ENCODE measurements at places on chromosomes 3 and 15.

DNA sequence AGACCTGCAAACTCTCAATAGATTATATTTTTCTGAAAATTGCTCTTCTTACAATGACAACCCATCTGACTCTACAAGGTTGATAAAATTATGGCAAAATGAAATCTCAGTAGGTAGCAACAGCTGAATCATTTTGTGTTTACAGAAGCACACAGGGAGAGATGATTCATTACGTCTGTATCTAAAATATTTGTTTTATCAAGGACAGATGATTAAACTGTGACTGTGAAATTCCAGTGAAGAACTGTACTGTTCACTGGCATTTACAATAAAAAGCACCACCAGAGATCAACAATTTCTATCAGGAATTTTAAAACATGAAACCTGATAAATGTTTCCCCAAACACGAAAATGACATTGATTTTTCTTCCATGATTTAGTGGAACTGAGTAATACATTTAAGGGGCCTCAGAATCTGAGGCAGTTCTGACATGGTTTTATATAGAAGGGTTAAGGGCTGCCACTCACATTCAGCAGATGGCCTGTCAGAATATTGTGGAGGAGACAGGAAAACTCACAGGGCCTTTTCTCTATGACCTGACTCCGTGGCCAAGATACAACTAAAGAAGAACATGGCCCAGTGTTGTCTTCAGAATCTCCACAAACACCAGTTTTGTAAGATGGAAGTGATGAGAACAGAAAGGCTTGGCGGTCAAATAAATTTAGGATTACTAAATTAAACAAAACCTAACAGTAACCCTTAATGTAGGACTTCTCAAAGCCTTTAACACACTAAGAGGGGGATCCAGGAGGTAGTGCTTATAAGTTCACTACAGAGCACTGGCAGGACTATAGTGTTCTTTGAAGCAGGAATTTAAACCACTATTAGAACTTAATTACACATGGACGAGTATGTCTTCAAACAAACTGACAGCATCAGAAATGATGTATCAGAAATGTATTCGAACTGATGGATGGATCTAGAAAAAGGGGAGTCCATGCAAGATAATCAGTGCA lies 25.9 kb downstream of the RAD18 start:
- DNase-seq, result no peak

DNA sequence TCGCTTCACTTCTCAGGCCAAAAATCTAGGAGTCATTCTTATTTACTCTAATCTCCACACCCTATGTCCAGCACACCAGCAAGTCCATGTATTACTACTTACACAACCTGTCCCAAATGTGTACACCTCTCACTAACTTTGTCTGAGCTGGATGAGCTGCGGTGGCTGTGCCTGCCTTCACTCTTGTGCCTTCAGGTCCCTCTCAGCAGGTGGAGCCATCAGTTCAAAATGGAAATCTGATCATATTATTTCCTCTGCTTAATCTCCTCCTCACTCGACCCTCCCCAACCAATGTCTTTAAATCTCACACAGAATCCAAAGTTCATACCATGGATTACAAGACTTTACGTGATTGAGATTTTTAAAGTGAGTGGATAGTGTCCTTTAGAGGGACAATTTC lies 82.8 kb downstream of the SSR3 start:
- DNase-seq, result no peak

DNA sequence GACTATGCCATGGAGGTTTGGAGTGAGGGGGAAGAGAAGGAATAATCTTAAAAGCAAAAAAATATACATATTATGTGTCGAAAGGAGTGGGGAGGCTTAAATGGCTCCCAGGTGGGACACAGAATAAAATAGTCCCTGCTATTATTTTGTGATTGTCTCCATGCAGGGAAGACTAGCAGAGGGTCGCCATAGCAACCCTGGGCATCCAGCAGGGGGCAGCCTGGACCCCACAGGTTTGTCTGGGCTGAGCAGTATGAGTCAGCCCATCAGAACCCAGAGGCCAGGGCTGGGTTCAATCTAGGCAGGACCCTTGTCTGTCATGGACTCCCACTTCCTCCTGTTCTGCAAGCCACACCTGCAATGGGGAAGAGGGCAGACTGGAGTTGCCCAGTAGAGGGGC lies 17.6 kb upstream of the LINGO1 start:
- no peak for DNase-seq

DNA sequence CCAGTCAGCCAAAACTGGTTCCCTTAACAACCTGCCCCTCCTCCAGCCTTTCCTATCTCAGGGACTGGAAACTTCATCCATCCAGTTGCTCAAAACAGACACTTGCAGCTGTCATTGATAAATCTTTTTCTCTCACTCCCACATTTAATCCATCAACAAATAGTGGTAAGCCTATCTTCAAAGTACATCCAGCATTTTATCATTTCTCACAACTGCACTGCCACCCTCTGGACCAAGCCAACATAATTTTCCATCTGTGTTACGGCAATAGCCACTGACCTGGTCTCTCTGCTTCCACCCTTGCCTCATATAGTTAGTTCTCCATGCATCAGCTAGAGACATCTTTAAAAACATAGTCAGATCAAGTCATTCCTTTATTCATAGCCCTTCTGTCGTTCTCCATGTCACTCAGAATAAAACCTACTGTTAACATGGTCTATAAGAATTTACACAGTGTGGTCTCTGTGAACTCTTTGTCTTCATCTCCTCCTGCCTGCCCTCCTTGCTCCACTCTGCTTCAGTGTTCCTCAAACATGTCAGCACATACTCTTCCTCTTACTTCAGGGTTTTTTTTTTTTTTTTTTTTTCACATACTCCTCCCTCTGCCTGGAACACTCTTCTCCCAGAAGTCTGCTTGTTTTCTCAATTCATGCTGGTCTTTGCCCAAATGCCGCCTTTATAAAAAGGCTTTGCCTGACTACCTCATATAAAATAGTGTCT lies 102.5 kb upstream of the COL6A5 start:
- DNase-seq, result no peak

DNA sequence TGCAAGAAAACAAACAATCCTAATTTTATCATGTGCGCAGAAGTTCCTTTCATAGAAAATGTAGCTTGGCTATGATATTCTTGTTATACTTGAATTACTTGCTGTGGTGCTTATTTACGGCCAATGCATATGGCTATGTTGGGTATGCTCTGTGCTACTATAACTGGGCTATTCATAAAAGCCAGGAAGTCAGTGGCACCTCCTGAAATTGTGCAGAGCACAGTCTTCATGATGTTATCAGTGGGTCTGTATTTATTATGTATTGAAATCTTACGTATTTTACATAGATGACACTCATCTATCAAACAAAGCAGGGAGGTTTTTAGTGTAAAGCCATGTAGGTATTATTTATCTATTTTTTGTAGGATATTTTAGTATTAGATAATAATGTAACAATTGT lies 196.5 kb upstream of the NAALADL2 start:
- DNase-seq, result no peak

DNA sequence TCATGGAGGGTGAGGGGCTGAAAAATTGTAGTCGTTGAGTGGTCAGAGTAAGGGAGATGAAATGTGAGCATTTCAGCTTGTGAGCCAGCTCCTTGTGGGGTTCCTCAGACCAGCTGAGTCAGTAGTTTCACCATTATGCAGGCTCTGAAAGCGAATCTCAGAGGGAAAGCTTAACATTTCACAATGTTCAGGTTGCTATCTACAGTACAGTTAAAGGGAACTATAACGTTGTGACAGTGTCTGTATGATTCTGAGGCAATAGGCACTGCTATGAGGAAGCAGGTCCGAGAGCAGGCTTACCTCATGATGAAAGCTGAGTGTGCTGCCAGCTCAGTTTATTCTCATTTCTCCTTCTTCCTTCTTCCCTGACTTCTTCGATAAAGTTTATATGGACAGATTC lies 469.6 kb downstream of the EDEM1 start:
- no peak for DNase-seq

- no peak for DNase-seq
Observed at GRCh38 chr3:126211569-126211968, 31.2 kb upstream of the ALDH1L1 start.

GRCh38 chr3:11909726-11910125 lies 63.0 kb upstream of the TAMM41 start:
- no peak for DNase-seq

DNA sequence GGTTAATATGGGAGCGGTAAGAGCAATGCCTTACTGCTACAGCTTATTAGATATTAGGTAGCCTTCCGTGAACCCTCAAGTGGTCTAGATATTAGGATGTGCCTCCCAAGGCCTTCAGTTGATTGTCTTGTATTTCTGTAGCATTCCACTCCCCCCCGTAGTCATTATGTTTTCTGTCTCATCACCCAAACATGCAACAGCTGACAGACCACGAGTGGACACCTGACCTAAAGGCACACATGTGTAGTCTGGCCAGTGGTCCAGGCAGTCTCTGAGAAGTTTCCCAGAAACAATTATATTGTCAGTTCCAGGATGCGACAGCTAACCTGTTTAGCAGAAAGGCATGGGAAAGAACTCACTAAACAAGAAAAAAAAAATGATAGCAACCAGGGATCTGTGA lies 1000.9 kb downstream of the AGBL1 start:
- no peak for DNase-seq

DNA sequence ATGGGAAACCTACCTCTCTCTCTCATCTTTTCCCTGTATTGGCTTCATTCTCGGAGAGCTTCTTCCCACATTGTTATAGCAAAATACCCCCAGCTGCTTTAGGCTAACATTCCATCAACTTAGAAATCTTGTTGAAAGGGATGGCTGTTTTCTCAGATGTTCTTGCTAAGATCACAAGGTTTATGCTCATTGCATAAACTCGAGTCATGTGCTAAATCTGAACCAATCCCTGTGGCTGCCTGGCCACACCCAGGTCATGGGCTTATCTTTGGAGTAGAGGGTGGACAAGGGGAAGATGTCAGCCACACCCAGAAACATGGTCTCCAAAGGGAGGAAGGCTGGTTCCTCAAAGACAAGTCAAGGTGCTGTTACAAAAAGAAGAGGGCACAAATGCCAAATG lies 150.6 kb upstream of the UMPS start:
- no peak for DNase-seq

DNA sequence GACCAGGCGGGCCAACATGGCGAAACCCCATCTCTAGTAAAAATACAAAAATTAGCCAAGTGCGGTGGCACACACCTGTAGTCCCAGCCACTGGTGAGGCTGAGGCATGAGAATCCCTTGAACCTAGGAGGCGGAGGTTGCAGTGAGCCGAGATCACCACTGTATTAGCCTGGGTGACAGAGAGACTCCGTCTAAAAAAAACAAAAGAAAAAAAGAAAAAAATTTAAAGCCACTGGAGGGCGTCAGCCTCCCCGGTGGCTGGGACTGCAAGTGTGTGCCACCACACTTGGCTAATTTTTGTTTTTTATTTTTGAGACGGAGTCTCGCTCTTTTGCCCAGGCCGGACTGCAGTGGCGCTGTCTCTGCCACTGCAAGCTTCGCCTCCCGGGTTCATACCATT lies 7.9 kb downstream of the RTF1 start:
- DNase-seq, result no peak

DNA sequence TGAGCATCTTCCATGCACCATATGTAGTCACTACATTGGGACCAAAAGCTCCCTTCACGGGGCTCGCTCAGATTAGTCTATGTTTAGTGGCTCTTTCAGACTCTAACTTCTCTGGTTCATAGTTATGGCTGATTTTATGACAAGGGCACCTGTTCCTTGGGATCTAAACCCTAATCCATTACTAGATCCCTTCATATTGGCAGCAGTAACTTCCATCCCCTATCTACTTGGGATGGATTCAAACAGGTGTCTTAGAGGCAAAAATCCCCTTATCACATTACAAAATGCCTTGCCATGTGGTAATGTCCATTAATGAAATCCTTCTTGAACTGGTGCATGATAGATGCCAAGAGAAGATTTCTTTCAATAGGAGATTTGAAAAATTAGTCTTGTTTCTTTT lies 96.7 kb upstream of the TP63 start:
- no peak for DNase-seq

DNA sequence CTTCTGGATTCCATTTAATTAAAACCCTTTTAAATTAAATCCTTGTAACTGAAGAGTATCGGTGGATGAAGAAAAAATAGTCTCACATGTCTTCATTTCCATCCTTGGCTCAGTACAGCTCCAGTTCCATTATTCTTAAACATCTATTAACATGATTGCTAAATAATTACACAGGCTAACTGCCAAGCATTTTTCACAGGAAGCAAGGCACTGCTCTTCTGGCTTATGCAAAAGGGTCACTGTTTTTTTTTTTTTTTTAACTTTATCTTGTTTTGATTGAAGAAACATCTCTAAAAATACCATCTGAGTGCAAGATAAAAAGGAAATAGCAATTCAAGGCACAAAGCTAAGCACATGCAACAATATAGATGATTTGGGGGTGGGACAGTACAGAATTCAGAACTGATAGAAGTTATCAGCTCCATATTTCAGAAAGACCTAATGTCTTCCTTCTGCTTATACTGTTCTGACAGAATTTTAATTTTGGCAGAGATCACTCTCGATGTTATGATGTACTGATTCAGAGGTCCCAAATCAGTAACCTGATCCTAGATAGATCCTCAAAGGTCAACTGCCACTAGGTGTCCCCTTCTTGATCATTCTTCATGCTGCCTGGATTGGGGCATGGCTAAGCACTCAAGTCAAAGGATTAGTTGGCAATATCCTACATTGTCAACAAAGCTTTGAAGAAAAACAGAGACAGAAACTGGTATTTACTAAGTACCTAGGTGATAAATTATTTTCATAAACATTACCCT lies 57.8 kb upstream of the ACTC1 start:
- no peak for DNase-seq

- no peak for DNase-seq
Observed at GRCh38 chr3:50155491-50155878, 361 bp downstream of the SEMA3F start.

GRCh38 chr15:62472616-62473299 lies 307.7 kb upstream of the C2CD4B start:
- no peak for DNase-seq

- DNase-seq, result no peak
Observed at GRCh38 chr3:43996379-43997301, 245.0 kb upstream of the TOPAZ1 start.

DNA sequence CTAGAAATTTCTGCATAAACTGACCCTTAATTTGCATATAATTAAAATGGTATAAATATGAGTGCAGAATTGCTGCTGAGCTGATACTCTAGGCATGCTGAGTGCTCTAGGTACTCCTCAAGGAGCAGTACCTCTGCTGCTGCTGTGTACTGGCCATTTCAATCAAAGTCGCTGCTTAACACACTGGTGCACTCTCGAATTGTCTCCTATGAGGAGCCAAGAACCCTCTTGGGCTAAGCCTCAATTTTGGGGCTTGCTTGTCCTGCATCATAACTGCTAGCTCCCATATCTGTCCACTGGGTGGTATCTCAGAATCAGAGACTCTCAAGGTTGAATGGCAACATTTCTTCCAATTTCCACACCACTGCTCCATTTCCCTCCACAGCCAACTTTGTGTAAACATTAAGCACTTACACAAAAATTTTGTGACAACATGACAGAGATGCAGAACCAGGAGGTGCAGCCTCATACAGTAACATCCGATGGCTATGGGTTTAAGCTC lies 82.5 kb downstream of the XXYLT1 start:
- DNase-seq, result no peak

DNA sequence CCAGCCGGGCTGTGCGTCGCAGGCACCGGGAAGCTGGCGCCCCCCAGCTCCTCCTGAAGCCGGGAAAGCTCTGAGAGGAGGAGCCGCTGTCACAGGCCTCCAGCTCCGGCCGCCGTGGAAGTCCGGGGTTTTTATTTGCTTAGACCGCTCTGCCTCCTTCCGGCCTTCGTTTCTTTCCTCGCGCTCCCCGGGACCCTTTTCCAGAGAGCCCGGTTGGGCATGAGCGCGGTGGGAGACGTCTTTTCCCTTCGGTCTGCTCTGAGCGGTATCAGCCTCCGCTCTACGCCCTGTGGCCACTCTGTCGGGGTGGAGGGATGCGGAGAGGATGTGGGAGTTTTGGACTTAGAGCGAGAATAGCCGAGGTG lies 559 bp downstream of the SENP5 start:
- DNase-seq, result no peak

GRCh38 chr3:37671926-37672325 lies 189.8 kb upstream of the CTDSPL start:
- no peak for DNase-seq

Data from SHP77 treated with DMSO at 0.1 percent for 48 hours (cell line).